Hepatocyte (in vitro differentiated cells): ENCODE measurements at places on chromosomes 13 and 19. TPM values are rescaled to one million over a fixed set of nuclear protein-coding genes. Genes with fewer than 3 reads are reported as not detected.

- H3K36me3 ChIP-seq = no peaks in the 10 kb centered on the region
- no peak for DNase-seq
- H3K27ac ChIP-seq = no peak overlapping the region
- no peaks in the 10 kb centered on the region for H3K27me3 ChIP-seq
- no peak overlapping the region for H3K4me3 ChIP-seq
Measured at GRCh38 chr13:49304763-49305700, 57.3 kb downstream of the CDADC1 start.

GRCh38 chr19:38639679-38640078, 7.8 kb upstream of the ACTN4 start:
- H3K4me1 ChIP-seq = no peaks in the 10 kb centered on the region
- no peak for DNase-seq
- no peak overlapping the region for H3K4me3 ChIP-seq
- no peaks in the 10 kb centered on the region for H3K36me3 ChIP-seq

GRCh38 chr13:111620166-111620565, 299.7 kb downstream of the TEX29 start:
- H3K4me3 ChIP-seq = no peak overlapping the region
- no peaks in the 10 kb centered on the region for H3K36me3 ChIP-seq
- H3K27ac ChIP-seq = no peak overlapping the region
- H3K27me3 ChIP-seq = peaks cover 10% of the 10 kb centered on the region
- no peaks in the 10 kb centered on the region for H3K4me1 ChIP-seq
- no peak for DNase-seq

DNA sequence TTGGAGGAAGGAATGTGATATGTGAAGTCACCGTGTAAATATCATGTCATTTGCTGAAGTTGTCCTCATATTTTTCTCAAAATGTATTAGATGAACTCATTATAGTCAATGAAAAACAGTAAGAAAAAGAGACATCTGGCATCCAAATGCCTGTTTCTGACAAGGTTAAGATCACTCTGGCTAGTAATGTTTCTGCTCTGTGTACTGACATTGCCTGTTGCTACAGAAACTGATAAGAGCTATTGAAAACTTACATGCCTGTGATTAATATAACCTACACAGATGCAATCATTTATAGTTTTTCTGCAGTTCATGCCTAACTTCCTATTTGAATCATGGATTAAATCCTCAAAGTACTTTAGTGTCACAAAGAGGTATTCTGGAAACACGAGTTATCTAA, 249.8 kb downstream of the NBEA start:
- no peaks in the 10 kb centered on the region for H3K36me3 ChIP-seq
- H3K4me3 ChIP-seq = no peak overlapping the region
- H3K27me3 ChIP-seq = no peaks in the 10 kb centered on the region
- no peaks in the 10 kb centered on the region for H3K4me1 ChIP-seq
- no peak overlapping the region for H3K27ac ChIP-seq

DNA sequence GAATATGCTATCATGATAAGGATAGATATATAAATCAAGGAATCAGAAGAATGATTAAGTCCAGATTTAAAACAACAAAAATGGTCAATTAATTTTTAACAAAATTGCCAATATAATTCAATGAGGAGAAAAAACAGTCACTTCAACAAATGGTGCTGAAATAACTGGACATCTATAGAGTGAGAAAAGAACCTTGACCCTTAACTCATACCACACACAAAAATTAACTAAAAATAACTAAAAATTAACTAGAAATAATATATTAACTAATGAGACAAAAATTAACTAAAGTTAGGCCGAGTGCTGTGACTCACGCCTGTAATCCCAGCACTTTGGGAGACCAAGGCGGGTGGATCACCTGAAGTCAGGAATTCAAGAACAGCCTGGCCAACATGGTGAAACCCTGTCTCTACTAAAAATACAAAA, 9.5 kb downstream of the LGALS7 start:
- no peaks in the 10 kb centered on the region for H3K27me3 ChIP-seq
- no peak for DNase-seq
- H3K27ac ChIP-seq = peak overlapping the region; percentile 95

DNA sequence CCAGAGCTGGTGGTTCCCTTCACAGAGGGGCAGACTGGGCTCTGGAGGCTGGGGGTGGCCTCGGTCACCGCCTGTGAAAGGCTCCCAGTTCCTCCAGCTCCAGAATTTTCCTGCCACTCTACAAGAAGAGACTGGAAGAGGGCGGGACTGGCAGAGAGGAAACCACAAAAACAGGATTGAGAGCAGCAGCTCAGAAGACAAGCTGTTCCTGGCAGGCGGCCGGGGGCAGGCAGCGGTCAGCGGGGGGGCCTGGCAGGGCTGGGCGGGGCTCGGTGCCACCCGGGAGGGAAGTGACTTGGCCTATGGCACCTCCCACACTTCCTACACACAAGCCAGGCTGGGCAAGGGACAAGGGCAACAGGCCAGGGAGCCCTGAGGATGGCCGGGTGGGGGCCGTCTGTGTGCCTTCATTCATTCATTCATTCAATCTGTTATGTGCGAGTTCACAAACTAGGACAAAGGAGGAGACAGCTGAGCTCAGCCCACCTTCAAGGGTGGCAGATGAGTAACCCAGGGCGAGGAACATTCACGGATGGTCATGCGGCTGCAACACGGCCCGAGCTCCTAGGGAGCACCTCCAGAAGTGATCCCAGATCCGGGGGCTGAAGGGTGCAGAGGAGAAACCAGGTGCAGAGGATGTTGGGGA, 16.9 kb upstream of the BTBD2 start:
- no peaks in the 10 kb centered on the region for H3K27me3 ChIP-seq
- H3K27ac ChIP-seq = peak overlapping the region; percentile 86
- H3K36me3 ChIP-seq = no peaks in the 10 kb centered on the region

DNA sequence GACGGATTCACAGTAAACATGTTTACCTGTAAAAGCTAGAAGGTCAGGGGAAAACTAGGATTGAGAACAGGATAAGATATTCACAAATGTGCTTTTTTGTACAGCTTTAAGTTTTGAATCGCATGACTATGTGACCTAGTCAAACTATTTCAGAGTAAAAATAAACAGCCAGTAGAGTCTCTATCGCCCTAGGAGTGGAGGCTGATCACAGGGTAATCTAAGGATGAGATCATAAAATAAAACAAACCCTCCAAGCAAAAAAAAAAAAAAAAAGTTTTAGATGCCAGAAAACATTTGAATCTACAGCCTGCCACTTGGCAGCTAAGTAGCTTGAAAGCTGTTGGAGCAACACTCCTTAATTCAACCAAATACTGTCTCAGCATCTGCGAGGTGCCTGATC, 26.8 kb downstream of the ZNF350 start:
- H3K36me3 ChIP-seq = no peaks in the 10 kb centered on the region
- no peaks in the 10 kb centered on the region for H3K27me3 ChIP-seq
- peak overlapping the region; percentile 85 for H3K27ac ChIP-seq

DNA sequence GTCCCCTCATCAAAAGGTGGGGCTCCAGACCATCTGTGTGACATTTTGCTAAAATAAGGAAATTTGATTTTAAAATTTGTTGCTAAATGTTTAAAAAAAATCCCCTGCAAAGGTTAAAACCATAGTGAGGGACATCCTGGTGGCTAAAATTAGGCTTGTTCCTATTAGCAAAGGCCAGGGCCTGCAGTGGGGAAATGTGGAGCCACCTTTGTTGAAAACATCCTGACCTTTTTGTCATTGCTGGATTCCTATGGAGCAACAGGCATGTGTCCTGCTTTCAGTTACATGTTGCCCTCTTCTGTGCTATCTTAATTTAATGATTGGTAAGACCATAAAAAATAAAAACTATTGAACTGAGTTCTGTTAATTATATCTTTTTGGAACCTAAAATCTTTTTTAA, 524.3 kb downstream of the KCTD12 start:
- H3K36me3 ChIP-seq = no peaks in the 10 kb centered on the region
- no peaks in the 10 kb centered on the region for H3K27me3 ChIP-seq
- no peak overlapping the region for H3K27ac ChIP-seq
- no peak for DNase-seq
- no peak overlapping the region for H3K4me3 ChIP-seq

- H3K27ac ChIP-seq = no peak overlapping the region
- no peaks in the 10 kb centered on the region for H3K36me3 ChIP-seq
- H3K4me3 ChIP-seq = no peak overlapping the region
Measured at GRCh38 chr13:102298051-102298450, 103.8 kb downstream of the FGF14 start.

- no peak overlapping the region for H3K4me3 ChIP-seq
- H3K27me3 ChIP-seq = no peaks in the 10 kb centered on the region
- DNase-seq = no peak
- no peak overlapping the region for H3K27ac ChIP-seq
- no peaks in the 10 kb centered on the region for H3K36me3 ChIP-seq
- H3K4me1 ChIP-seq = peaks cover 6% of the 10 kb centered on the region
Measured at GRCh38 chr13:38880397-38880796, 110.2 kb downstream of the STOML3 start.

DNA sequence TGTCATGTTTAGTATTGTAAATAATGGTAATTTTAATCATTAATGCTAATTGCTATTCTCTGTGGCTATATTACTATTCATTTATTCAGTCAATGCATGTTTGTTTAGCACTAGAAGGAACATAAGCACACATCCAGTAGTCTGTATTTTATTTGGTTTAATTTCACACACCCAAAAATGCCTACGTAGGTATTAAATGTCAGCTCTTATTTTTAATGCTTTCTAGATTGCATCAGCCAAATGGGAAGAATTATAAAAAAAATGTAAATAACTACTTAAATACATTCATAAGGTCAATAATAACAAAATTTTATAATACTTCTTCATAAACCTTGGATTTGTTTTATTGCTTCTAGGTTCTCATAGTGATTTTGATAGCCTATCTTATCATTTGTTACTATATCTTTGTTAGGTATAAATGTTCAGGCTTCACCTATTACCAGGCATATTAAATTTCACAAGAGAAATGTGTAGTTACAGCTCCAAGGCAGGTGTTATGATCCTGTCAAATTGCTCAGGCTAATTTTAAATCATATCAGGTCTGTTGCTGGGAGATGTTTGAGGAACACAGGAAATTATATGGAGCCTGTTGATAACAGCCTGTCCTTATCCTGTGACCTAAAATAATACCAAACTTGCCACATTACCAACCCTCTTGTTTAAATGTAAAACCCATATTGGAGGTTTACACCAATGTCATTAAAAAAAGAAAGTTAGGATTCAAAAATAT, 34.4 kb downstream of the ITGBL1 start:
- H3K27me3 ChIP-seq = no peaks in the 10 kb centered on the region
- no peaks in the 10 kb centered on the region for H3K36me3 ChIP-seq
- no peaks in the 10 kb centered on the region for H3K4me1 ChIP-seq
- no peak overlapping the region for H3K4me3 ChIP-seq

DNA sequence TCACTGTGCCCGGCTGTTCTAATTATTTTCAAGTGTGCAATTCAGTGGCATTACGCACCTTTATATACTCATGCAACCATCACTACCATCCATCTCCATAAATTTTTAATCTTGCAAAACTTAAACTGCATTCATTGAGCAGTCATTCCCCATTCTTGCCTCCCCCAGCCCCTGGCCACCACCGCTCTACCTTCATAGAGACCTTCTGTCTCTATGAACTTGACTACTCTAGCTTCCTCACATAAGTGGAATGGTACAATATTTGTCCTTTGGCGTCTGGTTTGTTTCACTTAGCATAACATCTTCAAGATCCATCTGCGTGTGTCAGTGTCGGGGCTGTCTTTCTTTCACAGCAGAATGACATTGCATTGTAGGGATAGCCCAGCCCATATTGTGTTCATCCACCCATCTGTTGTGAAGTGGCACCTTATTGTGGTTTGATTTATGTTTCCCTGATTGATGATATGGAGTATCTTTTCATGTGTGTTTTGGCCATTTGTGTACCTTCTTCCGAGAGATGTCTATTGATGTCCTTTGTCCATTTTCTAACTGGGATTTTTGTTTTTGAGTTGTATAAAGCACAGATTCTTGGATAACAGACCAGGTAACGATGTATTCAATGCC, 64.8 kb upstream of the FLT1 start:
- H3K27ac ChIP-seq = no peak overlapping the region
- H3K36me3 ChIP-seq = no peaks in the 10 kb centered on the region
- no peaks in the 10 kb centered on the region for H3K4me1 ChIP-seq

- no peak overlapping the region for H3K27ac ChIP-seq
- no peak overlapping the region for H3K4me3 ChIP-seq
- no peaks in the 10 kb centered on the region for H3K36me3 ChIP-seq
Measured at GRCh38 chr13:48545608-48546007, 12.7 kb upstream of the RCBTB2 start.

- peaks cover 34% of the 10 kb centered on the region for H3K4me1 ChIP-seq
- no peak overlapping the region for H3K27ac ChIP-seq
- peak overlapping the region; percentile 51 for H3K4me3 ChIP-seq
Measured at GRCh38 chr19:45094137-45094536, 1.2 kb downstream of the PPP1R37 start.

DNA sequence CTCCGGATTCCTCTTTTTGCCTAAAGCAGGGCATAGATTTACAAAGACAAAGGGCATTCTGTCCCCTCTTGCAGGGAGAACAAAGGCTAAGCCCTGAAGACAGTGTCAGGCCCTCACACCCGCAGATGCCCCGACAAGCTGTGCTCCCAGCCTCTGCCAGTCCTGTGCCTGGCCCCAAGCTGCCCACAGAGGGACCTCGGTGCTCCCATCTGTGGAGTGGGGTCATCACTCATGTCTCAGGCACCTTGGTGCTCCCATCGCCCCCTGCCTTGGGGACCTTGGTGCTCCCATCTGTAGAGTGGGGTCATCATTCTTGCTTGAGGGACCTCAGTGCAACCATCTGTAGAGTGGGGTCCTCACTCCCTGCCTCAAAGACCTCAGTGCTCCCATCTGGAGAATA, 24.3 kb downstream of the C13orf46 start:
- no peaks in the 10 kb centered on the region for H3K36me3 ChIP-seq
- H3K4me3 ChIP-seq = no peak overlapping the region
- no peak overlapping the region for H3K27ac ChIP-seq
- H3K4me1 ChIP-seq = no peaks in the 10 kb centered on the region
- no peaks in the 10 kb centered on the region for H3K27me3 ChIP-seq

GRCh38 chr13:85068231-85068630, 731.0 kb downstream of the SLITRK6 start:
- no peak overlapping the region for H3K4me3 ChIP-seq
- H3K27me3 ChIP-seq = no peaks in the 10 kb centered on the region
- H3K4me1 ChIP-seq = no peaks in the 10 kb centered on the region
- no peak overlapping the region for H3K27ac ChIP-seq
- no peaks in the 10 kb centered on the region for H3K36me3 ChIP-seq

DNA sequence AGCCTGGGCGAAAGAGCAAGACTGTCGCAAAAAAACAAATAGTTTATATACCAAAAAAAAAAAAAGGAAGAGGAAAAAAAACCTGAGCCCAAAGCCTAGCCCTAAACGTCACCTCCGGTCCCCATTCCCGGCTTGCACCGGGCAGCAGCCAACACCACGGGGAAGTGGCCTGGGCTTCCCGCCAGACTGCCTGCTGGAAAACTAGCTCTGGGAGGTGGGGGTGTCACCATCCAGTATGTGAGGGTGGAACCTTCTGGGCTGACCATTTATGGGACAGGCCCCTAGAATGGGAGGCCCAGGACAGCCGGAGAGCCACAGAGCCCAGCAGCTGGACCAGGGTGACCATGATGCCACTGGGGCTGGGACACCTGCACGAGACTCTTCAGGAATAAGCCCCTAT, 37.3 kb downstream of the IL12RB1 start:
- no peak overlapping the region for H3K4me3 ChIP-seq
- no peak overlapping the region for H3K27ac ChIP-seq
- no peaks in the 10 kb centered on the region for H3K36me3 ChIP-seq
- no peak for DNase-seq
- H3K4me1 ChIP-seq = no peaks in the 10 kb centered on the region
- H3K27me3 ChIP-seq = no peaks in the 10 kb centered on the region

The DACH1 gene
- 4.3 and 6.5 TPM in 2 replicates for total RNA-seq

The ZNF208 gene
- total RNA-seq = not detected in 2 replicates

The PVR gene
- total RNA-seq = 123 and 124 TPM in 2 replicates

The FAM124A gene
- 0.60 and 0.64 TPM in 2 replicates for total RNA-seq

The SHISA2 gene
- total RNA-seq = 1.8 and 2.8 TPM in 2 replicates

The SMIM44 gene
- not detected in 2 replicates for total RNA-seq

The POU2F2 gene
- 0.16 TPM in 1 of 2 replicates, not detected in the other for total RNA-seq

The ZNF506 gene
- 27.7 and 47.1 TPM in 2 replicates for total RNA-seq

The BLVRB gene
- 114 and 116 TPM in 2 replicates for total RNA-seq

The CYP2S1 gene
- 8.5 and 11.6 TPM in 2 replicates for total RNA-seq

The EFNA2 gene
- 11.0 and 14.2 TPM in 2 replicates for total RNA-seq
